ENCODE measurements at places on chromosomes 6 and 20.

GRCh38 chr6:81451787-81452186 lies 300.7 kb downstream of the TENT5A start:
- DNase-seq = peak; percentile 89

DNA sequence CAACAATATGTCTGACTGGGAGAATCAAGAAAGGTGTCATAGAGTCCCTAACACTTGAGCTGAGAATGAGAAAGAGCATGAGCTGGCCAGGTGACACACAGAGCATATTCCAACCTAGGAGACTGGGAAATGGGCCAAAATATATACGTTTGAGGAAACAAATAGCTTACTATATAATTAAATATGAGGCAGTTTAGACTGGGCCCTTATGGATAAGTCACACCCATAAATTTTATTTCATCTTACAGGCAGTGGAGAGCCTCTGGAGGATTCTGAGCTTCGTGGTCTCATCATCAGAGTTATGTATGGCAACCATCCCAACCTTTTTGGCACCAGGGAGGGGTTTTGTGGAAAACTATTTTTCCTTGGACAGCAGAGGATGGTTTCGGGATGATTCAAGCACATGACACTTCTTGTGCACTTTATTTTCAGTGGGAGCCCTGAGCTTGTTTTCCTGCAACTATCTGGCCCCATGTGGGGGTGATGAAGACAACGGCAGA lies 12.9 kb upstream of the NQO2 start:
- DNase-seq = peak; percentile 75

DNA sequence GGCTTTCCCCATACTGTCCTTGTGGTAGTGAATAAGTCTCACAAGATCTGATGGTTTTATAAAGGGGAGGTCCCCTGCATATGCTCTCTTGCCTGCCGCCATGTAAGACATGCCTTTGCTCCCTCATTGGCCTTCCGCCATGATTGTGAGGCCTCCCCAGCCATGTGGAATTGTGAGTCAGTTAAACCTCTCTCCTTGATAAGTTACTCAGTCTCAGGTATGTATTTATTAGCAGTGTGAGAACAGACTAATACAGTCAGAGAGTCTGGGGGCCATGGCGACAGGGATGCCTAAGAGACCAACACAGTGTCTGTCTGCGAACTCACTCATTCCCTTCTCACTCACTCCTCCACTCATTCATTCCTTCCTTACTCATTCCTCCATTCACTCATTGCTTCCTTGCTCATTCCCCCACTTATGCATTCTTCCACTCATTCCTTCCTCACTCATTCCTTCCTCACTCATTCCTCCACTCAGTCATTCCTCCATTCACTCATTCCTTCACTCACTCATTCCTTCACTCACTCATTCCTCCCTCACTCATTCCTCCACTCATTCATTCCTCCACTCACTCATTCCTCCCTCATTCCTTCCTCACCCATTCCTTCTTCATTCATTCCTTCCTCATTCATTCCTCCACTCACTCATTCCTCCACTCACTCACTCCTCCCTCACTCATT lies 137.5 kb upstream of the AGPAT4 start:
- DNase-seq = no peak

GRCh38 chr6:84448331-84448730 lies 220.9 kb upstream of the CEP162 start:
- DNase-seq = no peak

GRCh38 chr6:37552267-37552666 lies 52.6 kb upstream of the CCDC167 start:
- DNase-seq = no peak

- peak; percentile 51 for DNase-seq
These were observed 207.2 kb upstream of the STXBP5 start for GRCh38 chr6:146997062-146997461.

- no peak for DNase-seq
These were observed 34.2 kb upstream of the IRF4 start for GRCh38 chr6:357261-357790.

- DNase-seq = no peak
These were observed 218.0 kb upstream of the ARID1B start for GRCh38 chr6:156559162-156559690.

Data from fibroblast of villous mesenchyme (primary cell).